ENCODE measurements at places on chromosomes 7 and 10.

DNA sequence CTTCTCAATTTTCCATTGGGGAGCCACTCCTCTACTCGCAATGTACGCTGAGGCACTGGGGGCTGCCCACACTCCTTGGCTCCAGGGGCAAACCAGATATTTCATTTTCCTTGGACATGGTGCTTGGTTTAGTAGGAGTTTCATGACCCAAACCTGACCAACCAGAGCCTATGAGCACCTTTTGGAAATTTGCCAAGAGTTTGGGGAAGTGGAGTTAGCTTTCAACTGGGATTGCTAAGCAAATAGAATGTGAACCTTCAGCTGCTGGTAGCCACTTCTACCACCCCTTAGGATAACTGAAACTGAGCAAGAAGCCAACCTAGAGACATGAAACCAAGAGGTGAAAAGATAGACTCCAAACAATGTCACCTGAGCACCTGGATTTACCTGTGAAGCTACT, 74.9 kb upstream of the COL13A1 start:
- DNase-seq = no peak

DNA sequence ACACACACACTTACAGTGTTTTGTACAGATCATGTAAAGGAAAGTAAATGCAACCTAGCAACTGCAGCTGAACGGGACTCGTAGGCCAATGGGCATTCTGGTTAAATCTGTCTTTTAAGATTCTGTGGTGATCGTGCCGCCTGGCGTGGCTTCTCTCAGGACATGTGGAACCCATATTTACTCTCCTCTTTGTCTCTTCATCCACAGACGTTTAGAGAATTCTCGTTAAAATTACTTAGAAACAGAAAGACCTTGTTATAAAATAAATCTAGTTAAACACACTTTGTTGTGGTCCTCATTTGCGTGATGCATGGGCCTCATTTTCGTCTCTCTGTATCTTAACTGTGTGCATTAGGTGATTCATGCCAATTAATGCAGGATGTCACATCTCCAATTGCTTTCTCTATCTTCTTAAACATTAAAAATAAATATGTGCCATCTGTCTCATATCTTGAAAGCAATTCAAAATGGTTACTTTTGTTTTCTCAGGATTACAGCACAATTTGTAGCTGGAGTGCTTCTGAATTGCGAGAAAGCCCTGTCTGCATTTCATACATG, 11.5 kb downstream of the KLF6 start:
- no peak for DNase-seq

GRCh38 chr10:17435953-17436352, 18.4 kb downstream of the ST8SIA6 start:
- no peak for DNase-seq

- DNase-seq = no peak
Measured at GRCh38 chr7:136728945-136729344, 139.5 kb upstream of the CHRM2 start.

GRCh38 chr7:129144834-129145668, 544 bp downstream of the TSPAN33 start:
- DNase-seq = peak; percentile 2

DNA sequence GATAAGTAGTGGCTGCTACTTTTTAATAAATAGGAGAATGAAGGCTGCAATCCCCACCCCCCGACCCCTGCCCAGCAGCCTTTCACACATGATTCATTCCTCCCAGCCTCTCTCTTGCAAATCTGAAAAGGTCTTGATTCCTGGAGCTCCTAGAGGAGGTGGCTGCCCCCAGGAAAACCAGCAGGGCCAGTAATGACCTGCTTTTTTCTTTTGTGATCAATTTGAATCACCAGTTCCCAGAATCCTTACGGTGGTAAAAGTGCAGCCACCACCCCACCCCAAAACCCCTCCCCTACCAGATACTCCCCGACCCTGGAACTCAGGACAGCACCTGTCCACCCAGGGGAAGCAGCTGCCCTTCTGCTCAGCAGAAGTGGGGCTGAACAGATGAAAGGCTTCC, 108.9 kb downstream of the C10orf105 start:
- no peak for DNase-seq

- no peak for DNase-seq
Measured at GRCh38 chr7:98472521-98472954, 71.6 kb upstream of the BAIAP2L1 start.

- no peak for DNase-seq
Measured at GRCh38 chr10:97828721-97829120, 20.9 kb upstream of the GOLGA7B start.

GRCh38 chr7:144503215-144503614, 99.7 kb upstream of the NOBOX start:
- DNase-seq = no peak

- no peak for DNase-seq
Measured at GRCh38 chr10:68137171-68137570, 27.9 kb downstream of the MYPN start.

DNA sequence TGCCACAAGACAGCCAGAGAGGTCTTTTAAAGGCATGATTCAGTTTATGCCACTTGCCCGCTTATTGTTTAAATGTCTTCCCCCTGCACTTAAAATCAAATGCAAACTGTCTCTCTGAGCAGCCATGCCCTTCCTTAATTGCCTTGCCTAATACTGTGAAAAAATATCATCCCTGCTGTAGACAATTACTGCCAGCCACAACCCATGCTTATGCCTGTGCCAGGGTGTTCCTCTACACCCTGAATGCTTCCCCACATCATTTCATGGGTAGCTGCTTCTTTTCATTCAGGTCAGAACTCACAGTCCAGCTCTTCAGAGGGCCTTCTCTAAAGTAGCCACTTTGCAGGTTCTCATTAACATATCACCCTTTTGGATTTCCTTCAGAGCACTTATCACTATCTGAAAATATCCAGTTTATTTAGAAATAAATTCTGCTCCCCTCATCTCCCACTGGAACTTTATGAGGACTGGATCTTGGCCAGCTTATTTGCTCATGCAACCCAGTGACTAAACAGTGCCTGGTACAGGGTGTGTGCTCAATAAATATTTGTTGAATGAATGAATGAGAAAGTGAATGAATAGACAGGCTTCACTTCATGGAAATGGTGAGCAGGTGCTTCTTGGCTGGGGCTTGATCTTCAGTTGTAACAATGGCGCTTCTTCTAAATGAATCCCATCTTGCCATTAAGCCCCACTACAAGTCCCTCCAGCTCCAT, 162.4 kb upstream of the MDFIC start:
- DNase-seq = no peak

DNA sequence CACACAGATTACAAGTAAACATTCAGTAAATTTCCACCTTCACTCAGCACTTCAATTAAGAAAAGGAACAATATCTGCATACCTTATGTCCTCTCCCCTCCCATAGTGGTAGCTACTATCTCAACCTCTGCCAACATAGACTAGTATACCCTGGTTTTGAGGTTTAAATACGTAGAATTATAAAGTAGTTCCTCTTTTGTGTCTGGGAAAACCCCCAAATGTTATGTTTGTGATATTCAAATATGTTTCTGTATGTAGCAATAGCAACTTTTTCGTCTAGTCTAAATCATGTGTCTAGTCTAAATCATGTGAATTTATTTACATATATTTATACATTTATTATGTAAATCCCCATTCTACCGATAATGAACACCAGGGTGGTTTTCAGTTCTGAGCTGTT, 13.2 kb upstream of the CAMK2B start:
- no peak for DNase-seq

GRCh38 chr7:22156205-22156604, 200.7 kb downstream of the RAPGEF5 start:
- DNase-seq = no peak

GRCh38 chr7:425794-426188, 93.9 kb downstream of the PDGFA start:
- no peak for DNase-seq

GRCh38 chr10:60041489-60042133, 135.3 kb upstream of the CCDC6 start:
- DNase-seq = no peak

- DNase-seq = no peak
Measured at GRCh38 chr10:24219963-24220362, 11.0 kb downstream of the KIAA1217 start.

DNA sequence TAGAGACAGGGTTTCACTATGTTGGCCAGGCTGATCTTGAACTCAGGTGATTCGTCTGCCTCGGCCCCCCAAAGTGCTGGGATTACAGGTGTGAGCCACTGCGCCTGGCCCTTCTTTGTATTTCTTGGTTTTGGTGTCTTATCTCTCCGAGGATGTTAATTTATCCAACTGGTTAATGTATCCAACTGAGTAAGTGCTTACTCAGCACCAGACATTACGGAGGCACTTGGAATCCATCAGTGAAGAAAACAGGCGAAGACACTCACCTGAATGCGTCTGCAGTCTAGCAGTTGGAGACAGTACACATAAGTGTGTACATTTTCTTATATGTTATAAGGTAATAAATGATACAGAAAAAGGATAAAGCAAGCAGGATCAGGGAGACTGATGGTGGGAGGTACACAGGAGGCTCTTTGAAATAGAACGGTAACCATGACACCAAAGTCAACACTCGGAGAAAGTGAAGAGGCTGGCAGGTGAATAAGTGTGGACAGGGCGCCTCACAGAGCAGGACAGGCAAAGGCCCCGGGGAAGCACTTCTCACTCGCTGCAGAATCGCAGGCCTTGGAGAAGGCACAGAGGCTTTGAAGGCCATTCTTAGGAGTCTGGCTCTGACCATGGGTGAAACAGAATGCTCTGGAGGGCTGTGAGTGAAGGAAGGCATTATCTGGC, 73.1 kb downstream of the LANCL2 start:
- no peak for DNase-seq

GRCh38 chr7:128919881-128920799, 9.6 kb upstream of the KCP start:
- DNase-seq = no peak

DNA sequence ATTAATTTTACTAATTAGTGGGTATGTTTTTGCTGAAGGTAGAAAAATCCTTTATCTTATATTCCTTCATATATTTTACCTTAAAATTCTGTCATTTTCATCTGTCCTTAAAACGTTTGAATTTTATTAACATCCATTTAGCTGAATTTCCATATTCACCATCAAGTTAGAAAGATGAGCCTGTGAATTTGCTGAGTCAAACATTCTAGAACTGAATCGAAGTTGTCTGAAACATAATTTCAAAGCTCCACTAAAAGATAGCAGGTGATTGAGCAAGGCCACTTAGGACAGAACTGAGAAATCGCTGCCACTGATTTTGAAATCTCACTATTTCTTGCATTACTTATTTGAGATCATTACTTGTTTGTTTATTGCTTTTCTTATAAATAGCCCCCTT, 17.5 kb downstream of the HGF start:
- no peak for DNase-seq

DNA sequence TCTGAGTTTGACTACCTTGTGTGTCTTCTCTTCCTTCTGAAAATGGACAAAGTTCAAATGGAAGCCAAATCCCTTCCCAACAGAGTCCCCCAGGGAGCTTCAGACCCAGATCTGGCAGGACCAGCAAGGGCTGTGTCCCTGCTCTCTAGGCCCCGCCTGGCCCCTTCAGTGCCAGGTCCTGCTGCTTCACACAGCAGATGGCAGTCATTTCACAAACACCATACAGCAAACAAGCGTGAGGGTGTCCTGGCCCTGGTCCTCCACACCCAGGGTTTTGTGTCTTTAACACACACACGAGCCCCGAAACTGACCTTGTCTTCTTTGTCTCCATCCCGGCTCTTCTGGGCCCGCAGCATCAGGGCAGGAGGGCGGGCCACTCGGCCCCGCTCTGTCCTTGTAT, 145.0 kb downstream of the TCERG1L start:
- no peak for DNase-seq

DNA sequence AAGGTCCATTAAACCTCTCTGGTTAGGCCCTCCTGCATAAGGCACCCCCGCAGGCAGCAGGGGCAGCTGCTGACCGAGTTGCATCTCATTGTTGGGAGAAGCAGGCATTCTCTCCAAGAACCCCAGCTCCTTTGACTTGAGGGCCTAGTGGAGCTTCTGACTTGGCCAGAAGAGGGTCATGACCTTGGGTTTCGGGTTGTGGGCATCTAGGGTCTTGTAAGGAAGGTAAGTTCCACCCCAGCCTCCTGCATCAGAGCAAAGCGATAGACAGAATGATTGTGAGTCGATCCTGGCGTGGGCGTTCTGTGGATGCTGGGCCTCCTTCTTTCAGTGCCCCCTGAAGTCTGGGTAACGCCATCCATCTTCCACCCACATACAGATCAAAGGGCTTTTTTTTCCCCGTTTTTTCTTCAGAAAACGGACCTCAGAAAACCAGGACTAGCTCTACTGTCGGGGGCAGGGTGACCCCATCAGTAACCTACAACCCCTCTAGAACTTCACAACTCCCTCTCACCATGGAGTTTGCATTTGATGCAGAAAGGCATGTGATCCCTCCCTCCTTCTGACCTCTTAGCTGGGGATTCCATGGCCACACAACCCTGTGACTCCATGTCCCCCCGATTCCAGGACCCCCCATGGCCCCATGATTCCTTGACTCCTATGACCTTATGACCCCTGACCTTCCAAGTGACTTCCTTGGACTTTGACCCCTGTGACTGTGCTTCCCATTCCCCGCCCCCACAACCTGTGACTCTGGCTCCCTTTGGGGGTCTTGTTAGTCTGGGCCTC, 3.0 kb downstream of the SEMA4G start:
- no peak for DNase-seq

GRCh38 chr7:55053651-55054571, 35.1 kb downstream of the EGFR start:
- no peak for DNase-seq

- DNase-seq = no peak
Measured at GRCh38 chr10:68112837-68113236, 3.5 kb downstream of the MYPN start.

DNA sequence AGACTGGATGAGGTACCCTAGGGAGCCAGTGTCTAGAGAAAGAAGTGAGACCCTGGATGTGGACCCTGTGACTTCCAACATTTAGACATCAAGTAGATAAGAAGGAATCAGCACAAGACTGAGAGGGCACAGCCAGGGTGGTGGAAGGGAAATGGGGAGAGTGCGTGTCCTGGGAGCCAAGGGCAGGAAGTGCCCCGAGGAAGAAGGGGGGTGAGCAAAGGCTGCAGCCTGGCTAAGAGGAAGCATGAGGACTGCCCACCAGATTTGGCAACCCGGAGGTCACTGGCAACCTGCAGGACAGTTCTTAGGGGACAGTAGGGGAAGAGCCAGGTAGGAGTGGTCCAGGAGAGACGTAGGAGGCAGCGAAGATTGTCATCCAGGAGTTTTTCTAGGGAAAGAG, 14.8 kb downstream of the COL13A1 start:
- no peak for DNase-seq

DNA sequence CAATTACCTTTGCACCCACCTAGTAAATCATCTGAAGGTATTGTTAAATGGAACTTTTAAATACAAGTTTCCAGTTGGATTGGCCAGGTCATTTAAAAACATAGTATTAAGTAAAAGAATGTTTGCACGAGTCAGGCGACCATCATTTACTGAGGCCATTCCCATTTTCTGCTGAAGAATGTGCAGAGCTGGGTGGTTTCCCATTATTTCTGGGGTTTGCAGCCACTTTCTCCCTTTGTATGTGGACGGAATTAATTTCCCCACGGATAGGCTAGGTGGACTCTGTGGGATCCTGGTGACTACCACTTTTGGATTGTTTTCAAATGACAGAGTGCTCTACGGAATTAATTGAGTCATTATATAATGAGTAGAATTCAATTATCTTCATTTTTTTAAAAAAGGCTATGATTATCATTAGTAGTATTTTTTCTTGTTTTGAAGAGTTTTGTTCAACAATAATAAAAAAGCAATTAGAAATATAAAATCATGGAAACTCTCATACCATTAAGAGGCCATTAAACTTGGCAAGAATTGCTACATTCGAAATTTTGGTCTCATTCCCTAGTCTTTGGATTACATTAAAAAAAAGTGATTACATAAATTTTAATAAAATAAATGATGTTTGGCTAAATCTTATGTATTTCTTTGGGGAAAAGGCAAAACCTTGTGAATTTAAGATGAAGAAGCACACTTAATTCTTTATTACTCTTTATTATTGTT, 120.4 kb upstream of the FZD8 start:
- DNase-seq = no peak

Measured in effector CD8-positive, alpha-beta T cell (primary cell).